ACHN (cell line): ENCODE measurements at places on chromosomes 1 and 21.

- DNase-seq, result no peak
Measured at GRCh38 chr1:44693159-44693558, 18.6 kb downstream of the ARMH1 start.

DNA sequence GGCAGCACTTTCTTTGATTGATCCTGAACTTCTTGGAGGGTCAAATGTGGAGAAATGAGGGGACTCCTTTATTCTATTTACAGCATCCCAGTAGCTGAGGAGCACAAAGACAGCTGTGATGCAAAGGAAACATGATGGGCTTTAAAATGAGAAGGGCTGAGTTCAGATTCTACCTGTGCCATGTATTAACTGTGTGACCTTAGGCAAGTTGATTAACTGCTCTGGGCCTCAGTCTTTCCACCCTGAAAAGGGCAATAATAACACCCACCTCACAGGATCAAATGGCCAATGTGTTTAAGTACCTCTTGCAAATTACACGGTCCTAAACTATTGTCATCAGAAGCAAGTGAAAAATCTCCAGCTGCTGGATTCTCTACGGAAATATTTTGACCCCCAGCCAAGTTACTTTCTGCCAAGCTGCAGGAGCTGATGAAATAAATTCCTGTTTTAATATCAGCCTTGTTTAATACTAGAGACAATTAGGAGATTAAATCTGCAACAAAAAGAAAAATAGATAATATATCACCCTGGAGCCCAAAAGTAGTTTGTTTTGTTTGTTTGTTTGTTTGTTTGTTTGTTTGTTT is 15.7 kb downstream of the TMEM81 start:
- DNase-seq, result no peak

DNA sequence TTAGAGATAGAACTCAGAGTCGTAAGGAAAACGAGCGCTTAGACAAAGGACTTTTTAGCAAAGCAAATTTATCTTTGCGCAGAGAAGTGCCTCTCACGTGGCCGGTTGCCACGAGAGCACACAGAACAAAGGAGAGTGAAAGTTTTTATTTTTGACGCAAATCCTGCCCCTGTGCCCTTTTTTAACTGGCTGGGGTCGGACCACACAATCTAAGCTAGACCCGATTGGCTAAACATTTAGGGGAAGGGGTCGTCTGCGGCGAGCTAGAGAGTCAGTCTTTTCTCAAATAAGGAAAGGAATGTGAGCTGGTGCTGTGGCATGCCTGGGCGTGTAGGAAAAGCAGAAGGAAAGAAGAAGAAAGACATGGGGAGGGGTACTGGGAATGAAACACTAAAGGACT is 2.4 kb downstream of the KRTAP10-2 start:
- no peak for DNase-seq

- no peak for DNase-seq
Measured at GRCh38 chr1:44848456-44849181, 5.6 kb upstream of the PTCH2 start.

GRCh38 chr1:218553197-218553596 is 208.1 kb downstream of the TGFB2 start:
- no peak for DNase-seq

DNA sequence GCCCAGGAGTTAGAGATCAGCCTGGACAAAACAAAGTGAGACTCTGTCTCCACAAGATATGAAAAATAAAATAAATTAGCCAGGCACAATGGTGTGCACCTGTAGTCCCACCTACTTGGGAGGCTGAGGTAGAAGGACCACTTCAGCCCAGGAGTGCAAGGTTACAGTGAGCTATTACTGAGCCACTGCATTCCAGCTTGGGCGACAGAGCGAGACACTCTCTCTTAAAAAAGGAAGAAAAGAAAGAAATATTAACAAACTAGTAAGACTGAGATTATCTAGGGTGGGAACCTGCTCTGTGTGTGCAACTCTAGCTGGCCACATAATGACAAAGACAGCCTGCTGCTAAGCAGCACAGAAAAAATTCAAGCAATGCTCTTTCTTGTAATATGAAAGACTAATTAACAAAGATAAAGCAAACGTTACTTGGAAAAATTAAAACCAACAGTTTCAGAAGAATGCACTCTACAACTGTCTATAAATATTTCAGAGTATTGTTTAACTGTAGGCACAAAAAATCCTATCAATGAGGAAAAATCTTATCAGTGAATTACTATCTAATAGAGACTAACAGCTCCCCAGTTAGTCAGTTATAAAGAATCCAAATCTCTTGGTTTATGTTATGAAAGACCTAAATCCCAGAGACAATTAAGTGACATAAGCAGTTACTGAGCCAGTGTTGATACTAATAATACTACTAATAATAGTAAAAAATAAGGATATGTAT is 74.5 kb downstream of the ENAH start:
- DNase-seq, result peak; percentile 60

GRCh38 chr21:14947613-14948160 is 117.1 kb downstream of the NRIP1 start:
- no peak for DNase-seq

- no peak for DNase-seq
Measured at GRCh38 chr1:219330001-219330400, 156.3 kb downstream of the LYPLAL1 start.

GRCh38 chr1:217211486-217211885 is 419.4 kb downstream of the GPATCH2 start:
- DNase-seq, result no peak

- no peak for DNase-seq
Measured at GRCh38 chr1:240646571-240647240, 34.8 kb upstream of the GREM2 start.

- DNase-seq, result no peak
Measured at GRCh38 chr1:91751275-91751674, 134.7 kb downstream of the TGFBR3 start.

DNA sequence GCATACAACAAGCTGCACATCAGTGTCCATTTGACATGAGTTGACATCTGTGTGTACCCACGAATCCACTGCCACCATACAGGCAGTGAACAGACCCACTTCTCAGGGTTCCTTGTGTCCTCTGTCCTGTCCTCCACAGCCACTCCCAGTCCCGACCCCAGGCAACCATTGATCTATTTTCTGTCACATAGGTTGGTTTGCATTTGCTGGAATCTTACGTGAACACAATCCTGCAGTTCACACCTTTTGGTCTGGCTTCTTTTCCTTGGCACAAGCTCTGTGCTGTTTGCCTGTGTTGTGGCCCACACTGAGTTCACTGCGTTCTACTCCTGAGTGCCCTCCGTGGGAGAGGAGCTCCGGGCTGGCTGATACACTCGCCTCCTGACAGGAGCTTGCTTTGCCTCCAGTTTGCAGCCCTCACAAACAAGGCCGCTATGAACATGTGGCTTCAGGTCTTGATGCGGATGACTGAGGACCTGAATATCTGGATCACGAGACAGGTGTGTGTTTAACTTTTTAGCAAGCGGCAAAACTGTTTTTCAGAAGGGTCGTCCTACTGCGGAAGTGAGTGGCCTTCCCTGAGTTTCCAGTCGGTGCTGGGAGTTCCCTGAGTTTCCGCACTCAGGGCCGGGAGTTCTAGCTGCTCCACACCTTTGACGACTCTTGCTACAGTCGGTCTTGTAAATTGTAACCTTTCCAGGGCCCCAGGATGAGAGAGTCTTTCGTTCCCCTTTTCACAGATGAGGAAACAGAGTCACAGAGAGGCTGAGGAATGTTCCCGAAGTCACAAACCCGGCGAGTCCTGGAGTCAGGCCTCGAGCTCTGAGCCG is 13.0 kb upstream of the COL18A1 start:
- no peak for DNase-seq

- DNase-seq, result no peak
Measured at GRCh38 chr1:54792686-54793282, 8.3 kb downstream of the TTC22 start.

DNA sequence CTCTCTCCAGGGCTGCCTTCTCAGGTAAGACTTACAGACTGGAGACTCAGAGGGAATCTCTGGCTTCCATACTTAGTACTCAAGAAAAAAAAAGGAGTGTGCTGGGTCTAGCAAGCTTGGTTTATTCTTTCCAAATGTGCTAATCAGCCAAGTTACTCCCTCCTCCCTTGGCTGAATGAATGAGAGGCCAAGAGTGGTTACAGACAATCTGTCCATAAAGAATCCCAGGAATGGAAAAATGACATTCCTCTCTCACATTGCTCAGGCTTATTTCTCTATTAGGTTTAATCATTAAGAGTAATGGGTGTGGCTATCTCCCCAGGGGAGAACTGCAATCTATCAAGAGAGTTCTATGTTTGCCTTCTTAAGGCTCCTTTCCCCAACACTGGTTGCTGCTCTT is 547.3 kb upstream of the PLXNA2 start:
- DNase-seq, result peak; percentile 97

- DNase-seq, result peak; percentile 53
Measured at GRCh38 chr1:217718873-217719272, 87.7 kb downstream of the SPATA17 start.

DNA sequence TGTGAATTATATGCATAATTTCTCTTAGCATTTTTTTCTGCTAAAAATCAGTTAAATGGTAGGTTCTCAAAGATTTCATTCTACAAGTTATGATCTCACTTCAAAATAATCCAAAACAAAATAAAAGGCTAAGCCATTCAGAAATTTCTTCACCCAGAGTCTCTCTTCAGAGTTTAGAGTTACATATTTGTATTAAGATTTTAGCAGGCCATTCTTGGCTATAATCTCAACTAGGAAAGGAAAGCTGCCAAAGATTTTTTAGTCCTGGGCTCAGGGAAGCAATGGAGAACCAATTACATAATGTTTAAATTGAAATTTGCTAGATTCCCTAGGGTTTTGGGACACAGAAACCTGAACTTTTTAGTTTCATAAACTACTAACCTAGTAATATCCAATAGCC is 245.0 kb downstream of the USH2A start:
- DNase-seq, result no peak

- peak; percentile 97 for DNase-seq
Measured at GRCh38 chr1:246748867-246749266, 24.7 kb downstream of the SCCPDH start.

GRCh38 chr1:169363046-169363730 is 4.4 kb downstream of the NME7 start:
- peak; percentile 60 for DNase-seq

DNA sequence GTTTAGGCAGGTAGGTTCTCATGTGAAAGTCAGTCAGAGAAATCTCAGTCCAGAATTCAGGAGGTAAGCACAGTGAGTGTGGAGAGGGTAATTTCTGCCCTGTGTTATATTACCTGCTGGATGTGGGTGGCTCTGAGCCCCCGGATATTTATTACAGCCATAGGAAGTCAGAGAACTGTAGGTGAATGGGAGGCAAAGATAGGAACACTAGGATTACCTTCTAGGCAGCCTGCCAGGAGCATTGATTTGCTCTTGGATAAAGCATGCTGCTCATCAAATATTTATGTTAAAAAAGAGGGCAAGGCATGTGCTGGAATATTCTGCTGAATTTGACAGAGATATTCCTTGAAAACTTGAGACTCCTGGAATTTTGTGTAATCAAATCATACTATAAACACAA is 8.5 kb downstream of the GNG12 start:
- DNase-seq, result no peak

GRCh38 chr1:153616144-153616916 is at the start of gene S100A14:
TSS of gene S100A14 (minus strand) at chr1:153616325. CDS start at chr1:153615858, 467 bp downstream.
- no peak for DNase-seq

DNA sequence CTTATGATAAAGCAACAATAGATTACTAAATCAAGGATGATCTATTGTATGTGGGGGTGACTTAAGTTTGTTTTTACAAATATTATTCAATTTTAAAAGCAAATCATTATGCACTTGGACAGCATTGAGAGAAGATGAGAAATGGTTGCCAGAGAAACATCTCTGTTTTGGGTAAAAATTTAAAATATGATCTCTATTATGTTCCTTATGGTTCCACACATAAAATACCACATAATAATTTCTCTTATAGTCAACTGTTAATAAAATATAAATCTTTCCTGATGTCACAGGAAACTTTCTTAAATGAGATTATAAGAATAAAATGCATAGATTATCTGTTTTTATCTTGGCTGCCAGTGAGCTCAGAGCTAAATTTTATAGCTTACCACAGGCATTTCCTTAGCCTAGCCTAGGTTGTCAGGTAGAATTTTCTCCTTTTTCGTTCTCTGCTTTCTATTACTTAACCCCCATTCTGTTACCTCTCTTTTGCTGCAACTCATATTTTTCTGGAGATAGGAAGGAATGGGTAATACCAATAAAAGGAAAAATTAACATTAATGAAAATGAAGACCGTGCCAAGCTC is 109.7 kb downstream of the TGFB2 start:
- no peak for DNase-seq

DNA sequence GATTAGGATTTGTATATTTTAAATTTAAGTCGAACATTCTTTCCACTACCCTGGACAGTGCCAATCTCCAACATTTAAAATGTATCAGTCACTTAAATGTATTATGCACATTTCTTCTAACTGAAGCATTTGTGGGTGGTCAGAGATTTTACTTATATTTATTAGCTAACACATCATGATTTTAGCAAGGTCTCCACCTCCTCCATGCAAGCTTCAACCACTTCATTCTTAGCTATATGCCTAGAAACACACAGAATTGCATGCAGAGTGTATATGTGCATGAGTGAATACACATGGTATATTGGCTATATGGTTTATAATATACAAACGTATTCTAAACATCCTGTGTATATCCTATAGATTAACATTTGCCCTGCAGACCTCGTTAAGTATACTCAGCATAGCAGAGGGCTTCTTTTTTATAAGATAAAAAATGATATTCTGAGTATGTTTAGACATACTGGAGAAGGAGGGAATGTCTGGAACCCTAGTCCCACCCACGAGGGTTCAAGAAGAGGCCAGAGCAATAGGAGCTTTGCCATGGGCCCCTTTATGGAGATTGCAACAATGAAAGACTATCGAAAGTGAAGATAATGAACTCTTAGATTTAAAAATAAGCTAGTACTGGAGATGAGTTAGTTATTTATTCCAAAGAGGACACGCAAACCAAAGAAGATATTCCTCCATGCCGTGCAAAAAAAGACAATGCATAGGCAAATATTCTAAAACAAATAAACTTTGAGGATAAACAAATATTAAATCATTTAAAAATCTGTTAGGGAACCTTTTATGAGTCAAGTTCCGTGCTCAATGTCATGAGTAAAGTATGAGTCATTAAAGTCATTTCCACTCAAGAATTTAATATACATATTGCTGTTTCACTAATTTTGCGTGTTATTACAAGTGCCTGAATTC is 480.4 kb downstream of the SIPA1L2 start:
- no peak for DNase-seq

- peak; percentile 27 for DNase-seq
Measured at GRCh38 chr1:206513312-206514111, 6.2 kb downstream of the RASSF5 start.

- no peak for DNase-seq
Measured at GRCh38 chr1:41848216-41848952, 70.3 kb downstream of the HIVEP3 start.

GRCh38 chr1:55368698-55369097 is 153.5 kb upstream of the USP24 start:
- no peak for DNase-seq

DNA sequence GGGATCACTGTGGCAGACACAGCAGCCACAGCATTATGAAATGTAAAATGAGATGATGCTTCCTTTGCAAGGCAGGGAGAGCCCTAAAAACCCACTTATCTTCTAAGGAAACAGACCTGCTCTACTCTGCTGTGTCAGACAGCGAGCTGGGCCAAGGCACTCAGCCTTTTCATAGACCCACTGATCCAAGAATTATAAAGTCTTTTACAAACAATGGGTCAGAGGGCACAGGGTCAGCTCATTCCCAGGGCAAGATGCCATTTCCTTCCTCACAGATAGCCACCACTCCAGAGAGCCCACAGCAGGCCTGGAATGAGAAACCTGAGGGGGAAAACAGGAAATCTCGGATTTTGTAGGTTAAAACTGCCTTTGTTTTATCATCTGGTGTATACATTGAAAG is 42.9 kb downstream of the CASQ2 start:
- DNase-seq, result no peak

- DNase-seq, result no peak
Measured at GRCh38 chr1:65942476-65942875, 149.8 kb downstream of the PDE4B start.
